ENCODE measurements at places on chromosomes 6 and 20. TPM values are rescaled to one million over a fixed set of nuclear protein-coding genes. Genes with fewer than 3 reads are reported as not detected.

- no peak for DNase-seq
Observed at GRCh38 chr6:7440476-7440875, 50.9 kb downstream of the RIOK1 start.

DNA sequence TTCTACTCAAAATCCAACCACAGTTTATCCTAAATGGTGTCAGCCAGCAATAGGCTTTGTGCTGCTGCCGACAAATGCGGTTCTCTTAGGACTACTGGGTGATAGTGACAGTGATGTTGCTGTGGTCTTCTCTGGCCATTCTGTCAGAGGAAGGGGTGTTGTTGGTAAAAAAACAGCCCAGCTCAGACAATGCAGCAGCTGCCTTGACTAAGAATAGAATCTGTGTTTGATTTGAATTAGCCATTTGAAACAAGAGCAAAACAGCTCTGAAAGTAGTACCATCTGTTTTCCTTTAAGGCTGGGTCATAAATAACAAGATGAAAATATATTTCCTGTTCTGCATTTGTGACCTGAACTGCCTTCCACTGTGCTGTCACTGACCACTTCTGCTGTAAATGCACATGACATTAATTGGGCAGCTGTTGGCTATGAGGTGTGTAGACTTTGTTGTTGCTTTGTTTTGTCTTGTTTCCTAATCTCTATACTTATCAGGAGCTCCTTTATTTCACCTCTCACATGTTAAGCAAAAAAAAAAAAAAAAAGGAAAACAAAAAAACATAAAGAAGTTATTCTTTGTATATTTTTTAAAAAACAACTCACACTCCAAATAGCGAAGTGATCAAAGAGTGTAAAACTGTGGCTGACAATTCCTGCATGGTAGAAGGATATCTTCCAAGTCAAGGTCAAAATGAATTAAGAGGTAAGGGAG, 497.8 kb upstream of the ARID1B start:
- no peak for DNase-seq

- DNase-seq = no peak
Observed at GRCh38 chr20:60060006-60060557, 101.9 kb downstream of the CDH26 start.

DNA sequence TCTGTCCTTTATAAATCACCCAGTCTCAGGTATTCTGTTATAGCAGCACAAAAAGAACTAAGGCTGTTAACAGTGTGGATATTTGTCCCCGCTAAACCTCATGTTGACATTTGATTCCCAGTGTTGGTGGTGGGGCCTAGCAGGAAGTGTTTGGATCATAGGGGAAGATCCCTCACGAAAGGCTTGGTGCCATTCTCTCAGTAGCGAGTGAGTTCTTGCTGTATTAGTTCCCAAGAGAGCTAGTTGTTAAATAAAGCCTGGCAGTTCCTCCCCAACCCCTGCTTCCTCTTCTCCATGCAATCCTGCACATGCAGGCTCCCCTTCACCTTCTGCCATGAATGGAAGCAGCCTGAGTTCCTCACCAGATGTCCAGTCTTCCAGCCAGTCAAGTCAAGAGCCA, 29.8 kb upstream of the ERVFRD-1 start:
- no peak for DNase-seq

SNX21 gene
- total RNA-seq = 0.47 TPM
